ENCODE measurements at places on chromosomes 7 and 10.

DNA sequence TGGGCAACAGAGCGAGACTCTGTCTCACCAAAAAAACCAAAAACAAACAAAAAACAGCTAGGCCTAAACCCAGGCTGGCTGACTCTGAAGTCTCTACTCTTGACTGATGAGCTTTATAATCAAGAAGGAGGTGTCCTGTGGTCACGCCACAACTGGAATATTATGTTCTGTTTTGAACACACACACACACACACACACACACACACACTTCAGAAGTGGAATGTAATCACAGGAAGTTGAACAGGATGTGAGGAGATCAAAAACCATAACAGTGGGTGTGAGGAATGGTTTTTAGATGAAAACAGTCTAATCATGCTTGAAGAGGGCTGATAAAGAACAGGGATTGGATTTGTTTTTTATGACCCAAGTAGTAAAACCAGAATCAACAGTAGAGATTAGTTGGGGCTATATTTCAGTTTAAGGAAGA is 51.1 kb upstream of the IL6 start:
- DNase-seq = no peak

GRCh38 chr7:106927536-106927935 is 62.5 kb downstream of the PIK3CG start:
- DNase-seq = no peak

DNA sequence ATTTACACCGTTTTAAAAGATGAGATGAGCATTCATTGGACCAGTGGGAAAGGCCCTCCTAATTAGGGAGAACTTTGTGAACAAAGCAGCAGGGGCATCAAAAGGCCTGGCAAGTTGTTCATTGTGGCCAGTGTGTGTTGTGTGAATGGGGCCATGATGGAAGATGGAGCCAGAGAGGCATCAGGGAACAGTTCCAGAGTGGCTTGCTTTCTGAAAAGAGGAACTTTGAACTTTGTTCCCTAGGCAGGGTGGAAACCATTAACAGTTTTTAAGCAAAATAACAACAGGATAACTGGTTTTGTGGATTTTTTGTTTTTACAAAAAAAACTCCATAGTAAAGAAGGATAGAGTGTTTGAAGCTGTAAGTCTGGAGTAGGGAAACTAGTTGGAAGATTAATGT is 12.5 kb downstream of the SUV39H2 start:
- no peak for DNase-seq

- no peak for DNase-seq
Observed at GRCh38 chr10:99548041-99548530, 15.3 kb downstream of the NKX2-3 start.

DNA sequence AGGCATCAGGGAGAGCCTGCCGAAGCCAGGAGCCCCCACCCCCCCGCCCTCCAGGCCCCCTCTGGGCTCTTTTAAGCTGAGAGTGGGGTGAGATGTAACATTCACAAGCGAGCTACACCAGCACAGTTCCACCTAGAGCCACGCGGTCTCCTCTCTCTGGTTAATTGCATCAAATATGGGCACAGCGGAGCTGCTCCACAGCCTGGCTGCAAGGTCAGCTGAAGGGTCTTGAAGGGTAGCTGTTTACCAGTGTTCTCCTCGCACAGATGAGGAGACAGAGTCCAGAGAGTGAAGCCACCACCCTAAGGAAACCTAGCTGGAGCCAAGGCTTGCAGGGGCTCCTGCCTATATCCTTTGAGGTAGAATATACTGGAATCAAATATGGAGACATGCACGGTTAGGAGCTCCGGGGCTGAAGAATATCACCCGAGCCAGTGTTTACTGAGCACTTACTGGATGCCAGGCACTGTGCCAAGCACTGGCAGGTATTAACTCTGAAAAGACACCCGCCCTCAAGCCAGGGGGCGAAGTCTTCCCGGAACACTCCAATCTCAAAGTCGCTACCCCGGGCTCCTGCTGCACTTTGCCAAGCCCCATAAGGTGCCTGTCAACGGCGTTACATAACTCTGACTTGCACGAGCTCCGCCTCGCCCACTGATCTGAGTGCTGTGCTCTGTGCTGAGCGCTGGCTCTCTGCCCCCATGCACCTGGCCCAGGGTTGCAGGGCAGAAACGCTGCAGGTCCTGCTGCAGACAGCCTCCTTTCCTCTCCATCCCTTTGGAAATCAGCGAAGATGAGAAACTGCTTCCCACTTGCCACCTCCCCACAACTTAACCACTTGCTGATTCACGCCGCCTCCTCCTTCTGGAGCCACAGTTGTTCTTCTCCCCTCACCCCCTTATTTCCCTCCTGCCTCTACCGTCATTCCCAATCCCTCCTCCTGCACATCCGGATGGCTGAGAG is 5.4 kb downstream of the CHST15 start:
- no peak for DNase-seq

DNA sequence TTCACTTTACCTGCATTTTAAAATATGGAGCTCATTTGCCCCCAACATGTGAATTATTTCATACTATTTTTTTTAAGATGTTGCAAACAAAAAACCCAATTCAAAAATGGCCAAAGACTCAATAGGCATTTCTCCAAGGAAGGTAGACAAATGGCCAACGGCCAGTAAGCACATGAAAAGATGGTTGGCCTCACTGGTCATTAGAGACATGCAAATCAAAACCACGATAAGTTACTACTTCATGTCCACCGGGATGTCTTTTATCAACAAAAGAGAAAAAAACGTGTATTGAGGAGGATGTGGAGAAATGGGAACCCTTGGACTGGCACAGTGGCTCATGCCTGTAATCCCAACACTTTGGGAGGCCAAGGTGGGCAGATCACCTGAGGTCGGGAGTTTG is 3.4 kb upstream of the CTBP2 start:
- DNase-seq = no peak

DNA sequence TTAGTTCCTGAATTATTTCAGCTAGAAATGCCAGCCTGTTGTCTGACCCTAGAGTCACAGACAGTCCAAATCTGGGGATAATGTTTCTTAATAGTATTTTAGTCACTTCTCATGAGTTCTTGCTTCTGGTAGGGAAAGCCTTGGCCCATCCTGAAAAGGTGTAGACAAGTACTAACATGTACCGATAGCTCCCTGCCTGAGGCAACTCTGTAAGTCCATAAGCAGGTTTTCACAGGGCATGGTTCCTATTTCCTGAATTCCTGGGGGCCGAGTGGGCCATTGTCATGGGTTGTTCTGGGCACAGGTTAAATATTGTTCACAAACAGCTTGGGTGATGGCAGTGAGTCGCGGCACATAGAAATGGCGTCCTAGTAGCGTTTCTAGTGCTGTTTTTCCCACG is 3.1 kb upstream of the ZNF117 start:
- no peak for DNase-seq

GRCh38 chr7:156515911-156516790 is 124.4 kb upstream of the RNF32 start:
- no peak for DNase-seq

GRCh38 chr10:129059977-129060376 is 407.1 kb upstream of the MGMT start:
- no peak for DNase-seq

Data from NCI-H510A (cell line).